ENCODE measurements at places on chromosomes 7 and 10.
A peak's percentile ranks its signal among the peaks of the same experiment; 100 is the strongest.

- no peak for DNase-seq
These were observed 215.1 kb downstream of the STK31 start for GRCh38 chr7:23925088-23925487.

- peak; percentile 78 for DNase-seq
These were observed 30.0 kb downstream of the LAMB1 start for GRCh38 chr7:107972941-107973376.

DNA sequence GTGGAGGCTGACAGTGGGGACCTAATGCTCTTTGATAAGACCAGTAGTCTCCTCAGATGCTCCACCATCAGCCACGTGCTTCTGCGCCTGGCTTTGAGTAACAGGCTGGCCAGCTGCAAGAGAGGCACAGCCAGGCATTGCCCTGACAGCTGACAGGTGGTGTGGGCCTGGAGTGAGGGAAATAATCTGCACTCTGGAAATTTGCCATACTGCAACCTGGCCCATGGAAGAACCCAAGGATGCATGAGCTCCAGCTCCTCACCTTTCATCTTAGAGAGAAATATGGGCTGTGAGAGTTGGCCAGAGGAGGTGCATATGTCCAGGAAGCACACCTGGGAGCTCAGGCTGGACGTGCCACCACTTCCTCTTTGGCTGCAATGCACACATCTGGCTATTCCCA, 118.9 kb downstream of the PLXDC2 start:
- DNase-seq, result no peak

DNA sequence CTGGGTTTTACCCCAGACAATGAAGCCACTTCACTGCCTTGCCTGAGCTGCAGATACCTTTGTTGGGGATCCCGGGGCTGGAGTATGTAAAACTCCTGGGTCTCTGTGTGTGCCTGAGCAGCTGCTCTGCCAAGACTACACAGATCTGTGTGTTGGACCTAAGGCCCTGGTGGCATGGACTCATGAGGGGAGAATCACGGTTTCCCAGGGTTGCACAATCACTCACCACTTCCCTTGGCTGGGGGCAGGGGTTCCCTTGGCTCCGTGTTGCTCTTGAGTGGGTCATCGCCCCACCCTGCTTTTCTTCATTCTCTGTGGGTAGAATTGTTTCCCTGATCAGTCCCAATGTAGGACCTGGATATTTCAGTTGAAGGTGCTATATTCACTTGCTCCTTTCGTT, 13.9 kb upstream of the TBATA start:
- no peak for DNase-seq

- DNase-seq, result no peak
These were observed 181.6 kb downstream of the NXPH1 start for GRCh38 chr7:8615019-8615418.

- peak; percentile 19 for DNase-seq
These were observed 16.0 kb downstream of the GIMAP8 start for GRCh38 chr7:150466477-150466876.

DNA sequence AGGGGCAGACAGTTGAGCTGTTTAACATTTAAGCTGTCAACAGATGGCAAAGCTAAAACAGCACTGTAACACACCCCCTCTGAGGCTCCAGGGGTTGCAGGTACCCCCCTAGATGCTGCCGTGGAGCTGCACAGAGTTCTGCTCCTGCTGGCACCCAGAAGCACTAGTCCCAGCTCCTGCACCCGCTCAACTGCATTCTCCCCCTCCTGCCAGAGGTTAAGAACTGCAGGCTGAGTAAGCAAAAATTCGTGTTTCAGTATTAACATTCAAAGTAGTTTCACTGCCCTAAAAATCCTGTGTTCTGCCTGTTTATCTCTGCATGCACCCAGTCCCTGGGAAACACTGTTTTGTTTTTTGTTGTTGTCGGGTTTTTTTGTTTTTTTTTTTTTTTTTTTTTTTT, 790.8 kb upstream of the KCND2 start:
- DNase-seq, result peak; percentile 13
